Tongue (tissue), 3 donors: ENCODE measurements at places on chromosomes 4 and X. TPM values are rescaled to one million over a fixed set of nuclear protein-coding genes. Genes with fewer than 3 reads are reported as not detected.

The CENPC gene
- 46.2 TPM for total RNA-seq

The TMEM131L gene
- 71.5 TPM for total RNA-seq

The MYOZ2 gene
- total RNA-seq, result 170 TPM

The ARL13A gene
- not detected for total RNA-seq

The CSAG2 gene
- total RNA-seq, result not detected

The PPEF2 gene
- 0.10 TPM for total RNA-seq

The MAGEC3 gene
- not detected for total RNA-seq

The MAGEA1 gene
- not detected for total RNA-seq

The PPP4R3C gene
- not detected for total RNA-seq

The SMS gene
- total RNA-seq, result 75.7 TPM

The RNF150 gene
- 62.1 TPM for total RNA-seq

The RAB40AL gene
- not detected for total RNA-seq

The MEPE gene
- not detected for total RNA-seq

The TCP11X2 gene
- not detected for total RNA-seq

The MAGEA11 gene
- 0.82 TPM for total RNA-seq

The ASMT gene
- total RNA-seq, result not detected

The SMIM10 gene
- 3.6 TPM for total RNA-seq

The MND1 gene
- total RNA-seq, result 7.2 TPM

The UGT8 gene
- 5.5 TPM for total RNA-seq

The GBA3 gene
- not detected for total RNA-seq

The IL1RAPL1 gene
- total RNA-seq, result 4.8 TPM
